SK-N-DZ (cell line): ENCODE measurements at places on chromosomes 2 and 18.

DNA sequence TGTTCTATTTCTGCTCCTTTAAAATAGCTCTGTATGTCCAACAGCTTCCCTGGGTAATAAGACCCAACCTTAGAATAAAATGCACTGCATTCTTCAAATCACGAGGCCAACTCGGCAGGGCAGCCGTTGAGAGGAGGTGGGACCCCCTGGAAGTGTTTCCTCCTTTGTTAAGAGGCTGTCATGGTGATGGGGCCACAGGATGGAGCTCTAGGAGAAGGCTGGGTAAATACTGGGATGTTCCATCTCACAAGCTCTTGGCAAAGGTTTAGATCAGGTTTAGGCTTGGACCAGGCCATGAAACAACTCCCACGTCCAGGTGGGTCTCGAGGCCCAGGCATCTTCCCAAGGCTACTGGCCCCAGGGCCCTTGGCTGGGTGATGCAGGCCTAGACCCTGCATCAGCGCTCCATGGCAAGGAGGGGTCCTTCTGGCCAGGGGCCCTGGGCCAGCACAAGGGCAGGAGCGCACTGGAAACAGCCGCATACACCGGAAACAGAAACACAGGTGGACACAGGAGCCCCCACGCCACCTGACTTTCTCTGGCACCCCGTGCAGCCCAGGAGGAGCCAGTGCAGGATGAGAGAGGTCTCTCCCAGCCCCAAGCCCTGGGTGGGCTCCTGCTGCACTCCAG is 38.8 kb upstream of the OTOS start:
- no peak for DNase-seq

DNA sequence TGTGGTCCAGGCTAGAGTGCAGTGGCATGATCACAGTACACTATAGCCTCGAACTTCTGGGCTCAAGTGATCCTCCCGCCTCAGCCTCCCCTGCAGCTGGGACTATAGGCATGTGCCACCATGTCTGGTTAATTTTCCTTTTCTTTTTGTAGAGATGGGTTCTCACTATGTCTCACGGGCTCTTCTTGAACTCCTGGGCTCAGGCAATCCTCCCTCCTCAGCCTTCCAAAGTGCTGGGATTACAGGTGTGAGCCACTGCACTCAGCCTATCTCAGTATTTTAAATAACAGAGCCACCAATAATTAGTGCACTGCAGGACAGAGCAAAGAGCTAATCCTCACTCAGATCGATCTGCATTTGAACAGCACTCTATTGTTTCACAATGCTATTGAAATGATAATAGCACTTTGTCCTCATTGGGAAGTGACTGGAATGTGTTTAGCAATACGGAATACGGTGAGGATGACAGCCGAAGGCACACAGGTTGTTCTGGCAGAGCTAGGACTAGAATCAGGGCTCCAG is 335.9 kb downstream of the DLGAP1 start:
- DNase-seq = no peak

DNA sequence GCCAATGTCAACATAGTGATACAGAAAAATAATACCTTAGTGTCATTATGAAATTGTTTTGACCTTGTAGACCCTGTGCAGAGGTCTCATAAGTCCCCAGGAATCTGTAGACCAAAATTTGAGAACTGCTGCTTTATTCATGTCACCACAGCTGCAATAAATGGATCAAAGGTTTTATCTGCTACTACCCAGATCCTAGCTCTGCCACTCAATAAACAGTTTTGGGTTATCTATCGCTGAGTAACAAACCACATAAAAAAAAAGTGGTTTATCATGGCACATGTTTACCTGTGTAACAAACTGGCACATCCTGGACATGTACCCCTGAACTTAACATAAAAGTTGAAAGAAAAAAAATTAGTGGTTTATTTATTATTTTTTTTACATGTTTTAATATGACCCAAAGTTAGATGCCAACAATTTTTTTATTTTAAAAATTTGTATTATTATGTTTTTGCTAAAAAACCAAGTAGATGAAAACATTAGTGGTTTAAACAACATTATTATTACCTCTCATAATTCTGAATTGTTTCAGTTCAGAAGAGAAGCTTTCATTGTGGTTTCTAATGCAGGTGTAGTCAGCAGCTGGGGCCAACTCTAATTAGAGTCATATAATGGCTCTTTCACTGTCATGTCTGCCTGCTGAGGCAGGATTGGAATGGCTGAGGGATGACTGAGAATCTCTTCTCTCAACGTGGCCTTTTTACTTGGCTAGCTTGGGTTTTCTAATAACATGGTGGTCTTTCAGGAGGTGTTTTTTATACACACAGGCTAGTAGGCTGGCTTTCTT is 103.3 kb upstream of the SLC38A11 start:
- DNase-seq = no peak

GRCh38 chr2:23327887-23328286 is 57.1 kb upstream of the KLHL29 start:
- no peak for DNase-seq

GRCh38 chr2:27024188-27024587 is 8.6 kb upstream of the TMEM214 start:
- DNase-seq = no peak

GRCh38 chr2:54558188-54559005 is 102.3 kb downstream of the SPTBN1 start:
- DNase-seq = peak; percentile 75

DNA sequence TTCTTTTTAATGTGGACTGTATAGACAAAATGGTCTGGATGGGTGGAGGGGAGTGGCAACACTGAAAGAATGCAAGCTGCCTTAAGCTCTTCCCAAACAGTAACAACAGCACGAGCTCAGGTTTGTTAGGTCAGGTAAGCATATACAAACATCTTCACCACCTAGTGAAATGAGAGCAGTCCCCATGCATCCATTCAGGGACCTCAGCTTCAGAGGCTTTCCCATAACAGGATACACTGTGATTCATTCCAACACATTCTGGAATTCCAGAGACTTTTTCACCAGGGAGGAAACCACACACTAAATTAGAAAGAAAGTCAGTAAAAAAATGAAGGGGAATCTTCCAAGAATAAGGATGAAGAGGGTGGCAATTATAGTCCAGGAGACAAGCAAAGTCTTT is 50.4 kb upstream of the BZW1 start:
- no peak for DNase-seq

- DNase-seq = no peak
Observed at GRCh38 chr18:2534906-2535305, 36.4 kb downstream of the METTL4 start.

DNA sequence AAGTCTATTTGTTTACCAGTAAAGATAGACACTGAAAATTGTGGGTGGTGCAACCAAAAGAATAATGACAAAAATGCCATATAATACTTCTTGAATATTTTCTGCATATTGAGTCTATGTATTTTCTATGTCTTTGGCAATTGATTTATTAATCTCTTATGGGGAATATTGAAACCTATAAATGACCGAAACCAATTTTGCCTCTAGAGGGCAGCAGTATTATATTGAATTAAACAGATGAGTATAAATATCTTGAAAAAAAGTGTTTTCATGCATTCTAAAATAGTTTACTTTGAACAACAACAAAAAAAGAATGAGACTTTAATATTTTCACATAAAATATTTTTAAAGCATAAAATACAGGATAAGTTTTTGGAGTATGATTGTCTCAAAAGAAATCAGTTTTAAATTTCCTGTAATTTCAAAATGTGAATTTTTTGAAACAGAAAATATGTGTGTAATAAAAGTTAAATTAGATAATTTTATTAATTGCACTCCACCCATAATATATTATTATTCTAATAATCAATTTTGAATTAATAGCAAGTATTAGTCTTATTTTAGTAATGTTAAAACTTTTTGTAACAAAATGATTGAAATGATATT is 49.9 kb upstream of the CALCRL start:
- no peak for DNase-seq

- peak; percentile 47 for DNase-seq
Observed at GRCh38 chr18:57210107-57210715, 63.3 kb downstream of the BOD1L2 start.

- no peak for DNase-seq
Observed at GRCh38 chr2:130823886-130824491, 12.7 kb upstream of the ARHGEF4 start.

DNA sequence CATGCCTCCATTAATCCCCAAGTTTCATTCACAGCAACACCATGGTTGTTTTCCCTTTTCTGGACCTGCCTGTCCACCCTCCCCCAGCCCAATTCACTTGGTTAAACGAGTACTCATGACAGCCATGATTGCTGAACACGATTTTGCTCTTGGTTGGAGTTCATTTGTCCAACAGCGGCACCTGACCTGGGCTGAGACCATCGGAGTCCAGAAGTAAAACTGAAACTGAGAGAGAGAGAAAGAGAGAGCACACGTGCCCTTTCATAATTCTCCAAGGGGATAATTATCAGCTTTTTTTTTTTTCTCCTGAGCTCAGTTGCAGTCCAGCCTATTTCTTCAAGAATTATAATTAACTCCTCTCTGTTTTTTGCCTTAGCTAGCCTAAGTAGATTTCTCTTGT is 13.7 kb upstream of the KIF5C start:
- DNase-seq = no peak

DNA sequence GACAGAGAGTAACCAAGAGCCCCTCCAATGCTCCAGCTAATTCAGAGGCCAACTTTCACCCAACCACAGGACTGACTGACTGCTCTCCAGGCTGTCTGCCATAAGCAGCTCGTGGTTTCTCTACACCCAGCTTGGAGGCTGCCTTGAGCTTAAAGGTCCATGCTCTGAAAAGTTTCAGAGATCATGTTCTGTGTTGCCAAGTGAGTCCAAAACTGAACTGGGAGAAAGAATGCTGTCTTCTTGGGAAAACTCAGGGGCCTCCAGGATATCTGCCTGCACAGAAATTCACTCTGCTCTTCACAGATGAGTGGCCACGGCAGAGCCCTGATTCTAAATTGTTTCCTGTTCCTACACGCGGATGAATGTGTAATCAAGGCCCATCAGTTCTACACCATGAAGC is 51.1 kb downstream of the LPIN2 start:
- DNase-seq = no peak

DNA sequence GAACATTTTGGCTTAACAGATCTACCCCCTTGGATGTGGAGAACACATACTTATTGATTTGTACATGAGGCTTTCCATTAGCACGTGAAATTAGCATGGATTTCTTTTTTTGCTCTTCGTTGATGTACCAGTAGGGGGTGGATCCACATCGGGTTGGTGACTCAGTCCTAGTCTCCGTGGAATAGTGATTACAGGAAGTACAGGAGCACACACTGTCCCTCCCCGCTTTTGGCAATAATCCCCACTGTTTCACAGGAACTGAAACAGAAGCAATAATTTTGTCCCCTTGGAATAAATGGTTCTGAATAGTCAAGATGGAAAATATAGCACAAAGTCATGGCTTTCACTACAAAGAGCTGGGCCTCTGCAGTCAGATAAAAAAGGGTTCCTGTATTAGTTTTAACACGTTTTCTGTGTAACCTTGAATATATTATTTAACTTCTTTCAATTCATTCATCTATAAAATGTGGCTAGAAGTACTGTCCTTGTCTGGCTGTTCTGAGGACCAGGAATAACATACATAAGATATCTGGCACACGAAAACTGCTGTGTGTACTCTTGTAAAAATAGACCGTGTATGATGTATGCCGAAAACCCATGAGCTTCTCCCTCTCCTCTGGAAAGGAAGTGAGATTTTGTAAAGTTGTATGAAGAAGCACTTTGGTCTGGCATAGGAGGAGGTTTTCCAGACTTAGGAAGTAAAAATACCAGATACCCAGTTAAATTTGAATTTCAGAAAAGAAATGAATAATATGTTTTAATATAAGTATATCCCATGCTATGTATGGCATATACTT is 229.2 kb downstream of the GALR1 start:
- DNase-seq = no peak

DNA sequence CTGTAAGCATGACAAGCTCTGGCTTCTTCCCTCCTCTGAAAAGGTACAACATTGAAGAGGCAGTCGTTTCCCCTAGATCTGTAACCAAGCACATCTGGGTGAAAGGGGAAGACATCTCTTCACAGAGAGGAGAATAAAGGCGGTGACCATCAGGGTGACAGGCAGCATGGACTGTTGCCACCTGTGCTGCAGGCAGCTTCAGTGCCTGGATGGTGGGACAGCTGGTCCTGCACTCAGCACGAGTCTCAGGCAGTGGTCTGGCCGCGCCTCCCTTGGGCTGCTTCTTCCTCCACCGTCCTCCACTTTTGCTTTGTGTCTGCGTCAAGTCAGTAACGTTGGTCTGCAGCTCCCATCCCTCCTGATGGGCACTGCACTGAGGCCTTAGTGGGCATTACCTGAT is 264.4 kb downstream of the NEDD4L start:
- DNase-seq = no peak

DNA sequence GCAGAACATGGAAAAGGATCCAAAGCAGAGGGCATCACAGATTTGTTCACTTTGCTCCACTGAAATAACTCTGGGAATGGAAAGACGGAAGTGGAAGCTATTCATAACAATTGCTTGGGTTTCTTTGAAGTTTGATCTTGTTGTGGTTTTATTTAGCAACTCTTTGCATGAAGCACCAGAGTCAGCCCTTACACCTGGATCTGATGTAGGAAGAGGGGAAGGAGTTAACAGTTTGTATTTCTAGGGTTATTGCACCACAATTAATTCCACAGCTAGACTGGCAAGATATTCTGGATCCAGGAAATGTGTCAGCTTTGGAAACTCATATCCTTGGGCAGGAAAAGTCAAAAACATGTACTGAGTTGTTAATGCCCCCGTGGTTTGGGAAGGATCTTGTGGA is 1143.4 kb downstream of the CNTNAP5 start:
- no peak for DNase-seq

GRCh38 chr2:1889099-1889650 is 144.9 kb upstream of the PXDN start:
- no peak for DNase-seq
